ENCODE measurements at places on chromosomes 11 and 22.

DNA sequence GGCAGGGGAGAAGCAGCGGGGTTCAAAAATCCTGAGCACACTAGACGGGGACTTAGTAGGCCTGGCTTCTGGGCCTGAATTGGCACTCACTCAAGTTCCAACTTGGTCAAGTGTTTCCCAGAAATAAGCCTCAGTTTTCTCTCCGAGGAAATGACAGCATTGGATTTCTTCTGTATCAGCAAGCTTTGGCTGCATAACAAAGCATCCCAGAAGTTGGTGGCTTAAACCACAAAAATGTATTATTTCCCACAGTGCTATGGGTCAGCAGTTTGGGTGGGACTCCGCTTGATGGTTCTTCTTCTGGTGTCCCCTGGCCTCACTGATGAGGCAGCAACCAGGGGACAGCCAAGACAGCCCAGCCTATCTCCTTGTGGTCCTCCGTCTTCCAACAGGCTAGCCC, 1.6 kb upstream of the CYTH4 start:
- DNase-seq, result no peak

DNA sequence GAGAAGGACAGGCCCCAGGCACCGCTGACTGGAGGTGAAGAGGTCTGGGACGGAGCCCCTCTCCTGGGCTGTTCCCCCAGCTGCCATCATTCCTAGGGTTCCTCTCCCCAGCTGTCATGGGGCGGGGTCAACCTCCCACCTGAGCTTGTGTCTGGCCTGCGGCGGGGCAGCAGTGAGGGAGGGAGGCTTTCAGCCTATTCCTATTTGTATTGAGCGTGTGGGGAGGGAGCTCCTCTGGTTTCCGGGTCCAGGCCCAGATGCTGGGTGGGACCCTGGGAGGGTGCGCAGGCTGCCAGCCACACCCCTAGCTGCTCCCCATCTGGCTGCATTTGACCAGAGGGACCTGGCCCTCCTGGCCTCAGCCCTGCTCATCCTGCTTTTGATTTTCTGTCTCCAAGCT, 13.7 kb downstream of the TSPAN4 start:
- no peak for DNase-seq

DNA sequence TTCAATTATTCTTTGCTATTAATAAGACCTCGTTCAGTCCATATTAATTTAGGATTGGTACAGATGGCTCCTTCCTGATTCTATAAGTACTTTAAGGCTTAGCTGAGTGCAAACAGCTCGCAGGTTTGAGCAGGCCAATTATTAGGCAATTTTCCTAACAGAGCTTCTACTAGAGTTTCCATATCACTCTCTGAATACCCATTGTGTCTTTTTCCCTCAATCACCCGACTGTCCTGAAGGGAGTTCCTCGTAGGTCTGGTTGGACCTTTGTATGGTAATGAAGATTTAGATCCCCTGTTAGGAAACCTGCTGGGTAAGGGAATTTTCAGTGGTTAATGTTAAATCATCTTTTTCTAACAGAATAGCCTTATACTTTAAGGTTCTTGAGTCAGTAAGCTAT, 61.1 kb downstream of the ARHGAP42 start:
- DNase-seq, result no peak

GRCh38 chr11:61293867-61294716, 1.0 kb downstream of the VWCE start:
- no peak for DNase-seq

- DNase-seq, result no peak
These were observed 423.4 kb downstream of the GUCY1A2 start for GRCh38 chr11:106594751-106595351.

DNA sequence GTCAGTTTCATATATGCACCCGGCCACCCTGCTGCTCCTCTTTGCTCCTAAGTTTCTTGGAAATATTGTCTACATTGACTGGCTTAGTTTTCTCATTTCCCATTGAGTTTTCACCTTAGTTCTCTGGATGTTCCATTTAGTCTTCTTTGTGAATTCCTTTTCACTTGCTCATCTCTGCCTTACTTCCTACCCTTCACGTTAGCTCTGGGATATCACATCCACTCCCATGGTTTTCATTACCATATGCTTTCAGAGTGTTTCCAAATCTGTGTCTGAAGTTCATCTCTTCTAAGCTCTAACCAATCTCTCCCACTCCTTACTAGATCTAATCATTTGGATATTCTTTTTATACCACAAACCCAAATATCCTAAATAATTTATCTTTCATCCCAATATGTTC, 226.4 kb downstream of the FAM76B start:
- no peak for DNase-seq

DNA sequence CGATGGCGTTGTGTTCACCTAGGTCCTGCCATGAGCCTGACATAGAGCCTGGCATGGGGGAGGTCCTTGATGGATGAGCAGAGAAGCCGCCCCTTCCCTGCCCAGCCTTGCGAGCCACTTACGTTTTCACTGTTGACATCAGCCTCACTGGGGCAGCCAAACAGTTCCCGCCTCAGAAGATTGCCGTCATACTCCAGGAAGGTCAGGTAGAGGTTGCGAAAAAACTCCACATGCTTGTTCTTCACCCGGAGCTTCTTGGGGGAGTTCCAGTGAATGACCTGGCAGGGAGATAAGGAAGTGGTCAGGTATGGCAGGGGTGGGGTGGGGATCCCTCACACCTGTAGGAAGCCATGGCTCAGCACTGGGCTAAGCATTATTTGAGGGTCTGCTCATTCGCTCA, 279.3 kb upstream of the SYN3 start:
- DNase-seq, result no peak

GRCh38 chr22:39994566-39995392, at the start of gene FAM83F:
Gene FAM83F, plus strand, starts transcription at chr22:39994954. Its CDS starts 89 bp downstream, at chr22:39995043.
- DNase-seq, result no peak

- no peak for DNase-seq
These were observed 74.5 kb downstream of the MICAL3 start for GRCh38 chr22:17949642-17950473.

DNA sequence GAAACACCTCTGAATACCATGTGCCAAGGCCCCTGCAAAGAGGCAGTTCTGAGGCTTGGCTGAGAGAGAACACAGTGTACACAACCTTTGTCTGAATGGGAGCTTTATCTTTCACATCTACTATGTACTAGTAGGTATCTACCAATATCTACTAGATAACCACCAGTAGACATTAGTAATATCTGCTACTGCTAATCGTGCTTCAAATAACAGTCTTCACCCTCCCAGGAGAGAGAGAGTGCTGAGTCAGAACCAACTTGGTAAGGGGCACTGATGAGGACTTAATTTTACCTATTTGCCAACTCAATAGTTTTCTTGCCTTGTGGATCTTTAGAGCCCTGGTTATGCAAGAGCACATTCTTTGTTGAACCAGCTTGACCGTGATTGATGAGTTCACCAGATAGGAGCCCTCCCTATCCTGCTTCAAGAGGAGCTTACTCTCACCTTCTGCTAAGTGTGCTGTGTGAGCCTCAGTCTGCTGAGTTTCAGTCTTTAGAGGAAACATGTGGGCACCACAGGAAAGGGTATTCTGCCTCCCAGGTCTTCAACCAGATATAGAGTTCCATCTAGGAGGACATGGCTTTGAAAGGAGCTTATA, 967.5 kb downstream of the NTM start:
- DNase-seq, result no peak

- no peak for DNase-seq
These were observed 5.0 kb downstream of the CABP7 start for GRCh38 chr22:29724843-29725242.

GRCh38 chr11:105071089-105071732, 26.1 kb upstream of the CARD16 start:
- no peak for DNase-seq

DNA sequence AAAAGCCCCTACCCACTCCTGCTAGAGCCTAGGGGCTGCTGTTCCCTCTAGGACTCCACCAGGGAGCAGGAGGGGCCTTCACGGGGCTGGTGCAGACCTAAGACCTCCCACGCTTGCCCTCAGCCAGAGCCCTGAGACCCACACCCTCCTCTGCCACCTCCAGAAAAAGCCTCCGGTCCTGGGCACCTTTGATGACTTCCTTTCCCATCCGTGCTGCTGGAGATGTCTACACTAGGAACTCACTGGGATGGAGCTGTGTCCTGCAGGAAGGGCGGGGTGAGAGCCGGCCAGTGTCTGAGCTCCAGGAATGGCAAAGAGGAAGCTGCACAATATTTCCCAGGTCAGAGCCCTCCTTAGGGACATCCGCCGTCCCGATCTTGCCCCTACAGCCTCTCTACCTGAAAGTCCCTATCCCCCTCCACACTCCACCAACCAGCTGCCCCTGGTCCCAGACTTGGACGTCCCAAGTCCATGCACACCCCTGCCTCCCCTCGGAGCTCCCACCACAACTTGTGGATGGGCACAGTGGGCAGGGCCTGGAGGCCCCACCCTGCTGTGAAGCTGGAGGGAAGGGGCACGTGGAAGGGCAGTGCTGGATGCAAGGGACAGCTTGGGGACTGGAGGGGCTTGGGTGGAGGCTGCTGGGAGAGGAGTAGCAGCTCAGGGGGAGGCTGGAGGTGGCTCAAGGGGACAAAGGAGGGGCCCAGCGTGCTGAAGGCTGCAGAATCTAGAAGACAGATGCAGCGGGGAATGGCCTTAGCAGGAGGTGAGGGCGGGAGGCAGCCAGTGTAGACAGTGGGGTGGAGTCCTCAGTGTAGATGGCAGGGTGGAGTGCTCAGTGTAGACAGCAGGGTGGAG, 13.5 kb upstream of the LRP5 start:
- no peak for DNase-seq

DNA sequence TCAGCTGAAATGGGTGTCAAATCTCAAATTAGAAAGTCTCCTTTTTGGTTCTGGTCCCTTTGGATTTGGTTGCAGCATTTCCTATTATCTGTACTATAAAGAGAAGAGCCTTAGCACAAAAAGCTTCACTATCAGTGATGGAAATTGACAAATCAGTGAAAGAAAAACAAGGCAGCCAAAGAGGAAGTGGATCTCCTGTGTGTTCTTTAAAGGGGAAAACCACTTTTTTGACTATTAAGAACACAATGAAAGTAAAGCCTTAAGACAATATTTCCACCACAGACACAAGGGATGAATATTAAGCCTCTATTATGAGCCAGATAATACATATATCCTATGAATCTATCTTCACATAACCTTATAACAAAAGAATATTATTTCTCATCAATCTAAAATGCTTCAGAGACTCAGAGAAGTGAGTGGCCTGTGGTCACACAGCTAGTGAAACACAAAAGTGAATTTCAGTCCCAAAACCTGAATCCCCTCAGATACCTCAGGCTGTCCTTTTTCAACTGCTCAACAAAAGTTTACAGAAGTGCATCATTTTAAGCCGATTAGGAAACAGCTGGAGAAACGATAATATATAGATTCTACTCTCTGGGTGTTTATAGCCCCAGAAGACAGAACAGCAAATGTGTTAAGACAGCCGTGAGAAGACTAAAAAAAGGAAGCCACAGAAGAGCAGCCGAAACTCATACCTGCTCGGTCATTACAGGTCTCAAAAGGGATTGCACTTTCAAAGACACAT, 24.4 kb upstream of the FSHB start:
- DNase-seq, result no peak

DNA sequence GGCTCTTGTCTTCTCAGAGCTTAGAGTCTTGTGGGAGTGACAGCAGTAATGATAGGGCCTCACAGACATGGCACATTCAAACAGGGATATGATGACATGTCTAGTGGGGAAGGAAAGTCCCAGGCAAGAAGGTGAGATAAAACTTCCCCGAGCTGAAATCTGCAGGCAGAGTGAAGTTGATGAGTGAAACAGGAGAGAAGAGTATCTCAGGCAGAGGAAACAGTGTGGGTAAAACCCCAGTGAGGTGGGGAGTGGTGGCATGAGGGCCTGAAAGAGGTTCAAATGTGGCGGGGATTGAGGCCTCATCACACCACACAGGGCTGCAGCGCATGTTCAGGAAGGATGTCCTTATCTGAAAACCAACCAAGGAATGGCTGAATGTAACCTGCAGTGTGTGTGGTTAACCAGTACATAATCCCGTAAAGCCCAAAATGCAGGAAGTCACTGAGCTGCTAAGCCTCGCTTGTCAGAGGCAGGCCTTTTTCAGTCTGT, 153.8 kb upstream of the E2F8 start:
- no peak for DNase-seq

DNA sequence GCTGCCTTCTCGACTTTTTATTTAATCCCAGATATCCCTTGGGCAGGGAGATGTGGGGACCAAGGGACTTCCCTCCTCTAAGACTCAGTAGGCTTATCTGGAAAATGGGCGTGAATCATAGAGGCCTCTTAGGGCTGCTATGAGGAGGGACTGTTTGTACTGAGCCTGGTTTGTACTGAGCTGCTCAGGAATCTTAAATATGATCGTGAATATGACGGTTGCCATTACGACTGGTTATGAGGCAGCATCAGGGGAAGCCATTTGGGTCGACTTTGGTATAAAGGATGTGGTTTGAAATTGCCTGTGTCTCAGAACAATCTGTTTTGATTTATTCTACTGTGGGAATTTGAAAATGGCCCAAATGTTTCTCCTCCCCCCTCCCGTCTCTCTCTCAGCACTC, 20.6 kb downstream of the TSPAN18 start:
- peak; percentile 68 for DNase-seq

GRCh38 chr11:24567380-24567779, 70.5 kb downstream of the LUZP2 start:
- no peak for DNase-seq

DNA sequence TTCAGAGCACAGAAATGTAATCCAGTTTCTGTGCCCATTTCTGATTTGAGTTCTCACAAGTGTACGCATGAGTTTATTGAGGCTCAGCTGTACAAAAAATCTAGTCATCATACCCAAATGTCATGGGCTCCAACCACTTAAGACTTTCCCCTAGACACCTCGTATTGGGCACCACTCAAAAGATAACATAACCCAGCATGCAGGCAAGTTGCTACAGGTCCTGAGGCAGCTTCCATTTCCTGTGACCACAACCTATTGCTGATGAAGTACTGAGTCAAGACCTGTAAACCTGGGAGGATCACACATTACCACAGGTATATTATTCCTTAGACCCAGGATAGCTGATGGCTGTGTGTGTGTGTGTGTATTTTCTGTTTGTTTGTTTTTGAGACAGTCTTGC, 95.2 kb downstream of the MRTFA start:
- DNase-seq, result no peak

DNA sequence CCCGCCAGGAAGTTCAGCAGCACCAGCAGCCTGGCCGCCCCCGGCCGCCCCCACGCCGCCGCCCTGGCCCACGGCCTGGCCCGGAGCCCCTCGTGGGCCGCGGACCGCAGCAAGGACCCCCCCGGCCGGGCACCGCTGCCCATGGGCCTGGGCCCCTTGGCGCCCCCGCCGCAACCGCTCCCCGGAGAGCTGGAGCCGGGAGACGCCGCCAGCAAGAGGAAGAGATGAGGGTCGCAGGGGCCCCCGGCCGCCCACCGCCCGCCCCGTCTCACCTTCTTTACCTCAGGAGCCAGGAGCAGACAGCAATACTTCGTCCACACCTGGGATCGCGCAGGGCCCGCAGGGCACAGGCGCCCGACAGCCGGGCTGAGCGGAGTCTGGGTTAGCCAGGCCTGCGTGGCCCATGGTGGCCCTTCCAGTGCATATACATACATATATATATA, 115.6 kb downstream of the CACNA1I start:
- no peak for DNase-seq

All from AG09309 (cell line).